Liver (tissue), 10 donors: ENCODE measurements at places on chromosomes 6 and 20.

DNA sequence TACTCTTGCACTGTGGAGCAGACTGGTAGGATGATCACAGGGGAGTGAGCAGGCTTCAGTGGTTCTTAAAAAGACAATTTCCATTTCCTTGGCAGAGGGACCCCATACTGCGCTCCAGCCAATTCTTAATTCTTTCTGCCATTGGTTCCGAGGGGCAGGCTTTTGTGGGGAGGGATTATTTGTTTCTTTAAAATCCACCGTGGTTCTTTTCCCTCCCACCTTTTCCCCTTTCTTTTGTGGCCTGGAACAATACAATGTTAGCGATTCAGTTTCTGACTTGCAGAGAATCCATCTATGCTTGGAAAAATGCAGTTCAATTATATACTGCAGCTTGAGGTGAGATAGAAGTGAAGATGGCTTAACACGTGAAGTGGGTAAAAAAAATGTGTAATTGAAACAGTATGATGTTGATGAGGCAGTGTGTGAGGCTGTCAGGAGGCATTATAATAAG, 379.0 kb upstream of the FLRT3 start:
- DNase-seq = no peak

GRCh38 chr20:63752411-63753101, 13.0 kb downstream of the SLC2A4RG start:
- no peak for DNase-seq

DNA sequence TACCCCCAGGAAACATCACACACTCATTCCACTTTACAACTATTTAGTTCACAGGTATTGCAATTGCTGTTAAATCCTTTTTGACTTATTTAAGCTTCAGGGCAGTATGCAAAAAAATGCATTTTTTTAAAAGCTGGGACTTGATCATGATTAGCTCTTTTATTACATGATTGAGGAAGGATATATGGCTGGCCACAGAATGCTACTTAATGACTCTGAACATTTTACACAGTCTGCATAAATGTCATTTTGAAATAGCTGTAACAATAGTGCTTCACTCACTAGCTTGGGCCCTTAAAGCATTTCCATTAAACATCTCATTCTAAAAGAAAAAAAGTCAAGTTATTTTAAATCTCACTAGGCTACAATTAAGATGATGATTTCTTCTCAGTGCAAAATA, 429.7 kb downstream of the FRK start:
- no peak for DNase-seq

- DNase-seq = peak; percentile 71
Measured at GRCh38 chr6:36724514-36725390, 27.1 kb downstream of the RAB44 start.

DNA sequence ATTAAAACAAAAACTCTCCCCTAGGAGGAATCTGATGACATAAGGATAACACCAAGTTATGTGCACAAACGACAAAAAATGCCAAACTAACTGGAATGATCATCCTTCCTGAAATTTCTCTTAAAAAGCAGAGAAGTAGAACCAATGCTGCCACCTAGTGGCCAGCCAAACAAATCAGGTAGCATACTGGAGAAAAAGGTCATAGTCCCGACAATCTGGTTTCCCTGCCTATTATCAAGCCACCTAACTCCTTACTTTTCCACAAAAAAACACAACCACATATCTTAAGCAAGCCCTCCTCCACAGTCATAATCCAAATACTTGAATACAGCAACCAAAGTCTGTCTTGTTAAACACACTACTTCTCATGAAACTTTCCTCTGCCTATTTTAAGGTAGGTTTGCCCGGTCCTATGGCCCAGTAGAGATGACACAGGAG, 5.3 kb downstream of the OARD1 start:
- DNase-seq = peak; percentile 81

DNA sequence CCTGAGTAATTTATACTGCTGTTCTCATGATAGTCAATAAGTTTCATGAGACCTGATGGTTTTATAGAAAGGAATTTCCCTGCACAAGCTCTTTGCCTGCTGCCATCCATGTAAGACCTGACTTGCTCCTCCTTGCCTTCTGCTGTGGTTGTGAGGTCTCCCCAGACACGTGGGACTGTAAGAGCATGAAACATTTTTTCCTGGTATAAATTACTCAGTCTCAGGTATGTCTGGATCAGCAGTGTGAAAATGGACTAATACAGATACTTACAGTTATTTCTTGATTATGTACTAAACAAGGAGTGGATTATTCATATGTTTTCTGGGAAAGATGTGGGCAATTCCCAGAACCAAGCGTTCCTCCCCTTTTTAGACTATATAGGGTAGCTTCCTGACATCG, 1.9 kb upstream of the TRIM38 start:
- no peak for DNase-seq

- DNase-seq = no peak
Measured at GRCh38 chr6:150243620-150244314, 100.9 kb downstream of the PPP1R14C start.

DNA sequence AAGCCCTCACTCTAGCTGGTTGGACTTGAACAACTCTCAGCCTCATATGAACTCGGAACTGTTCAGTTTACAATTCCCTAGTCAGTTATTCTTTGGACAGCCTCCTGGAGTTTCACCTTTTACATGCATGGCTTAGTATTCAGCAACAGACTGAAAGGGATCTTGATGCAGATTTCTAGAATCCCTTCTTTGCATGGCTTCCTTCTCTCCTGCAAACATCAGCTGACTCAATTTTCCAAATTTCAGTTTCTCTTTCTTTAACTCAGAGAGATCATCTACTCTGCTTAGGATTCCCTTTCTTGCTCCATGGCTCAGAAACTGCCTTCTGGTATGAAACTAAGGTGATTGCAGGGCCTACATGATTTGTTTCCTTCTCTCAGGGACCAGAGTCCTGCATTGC, 99.6 kb downstream of the CEP57L1 start:
- no peak for DNase-seq

DNA sequence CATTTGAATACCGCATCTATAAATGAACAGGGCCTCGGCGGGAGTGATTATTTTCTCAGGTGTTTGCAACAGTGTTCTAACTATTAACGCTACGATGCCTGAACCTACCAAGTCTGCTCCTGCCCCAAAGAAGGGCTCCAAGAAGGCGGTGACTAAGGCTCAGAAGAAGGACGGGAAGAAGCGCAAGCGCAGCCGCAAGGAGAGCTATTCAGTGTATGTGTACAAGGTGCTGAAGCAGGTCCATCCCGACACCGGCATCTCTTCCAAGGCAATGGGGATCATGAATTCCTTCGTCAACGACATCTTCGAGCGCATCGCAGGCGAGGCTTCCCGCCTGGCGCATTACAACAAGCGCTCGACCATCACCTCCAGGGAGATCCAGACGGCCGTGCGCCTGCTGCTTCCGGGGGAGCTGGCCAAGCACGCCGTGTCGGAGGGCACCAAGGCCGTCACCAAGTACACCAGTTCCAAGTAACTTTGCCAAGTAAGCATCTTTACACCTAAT, 70.9 kb downstream of the HFE start:
- peak; percentile 92 for DNase-seq

GRCh38 chr20:1062334-1063010, 55.9 kb upstream of the PSMF1 start:
- DNase-seq = no peak

DNA sequence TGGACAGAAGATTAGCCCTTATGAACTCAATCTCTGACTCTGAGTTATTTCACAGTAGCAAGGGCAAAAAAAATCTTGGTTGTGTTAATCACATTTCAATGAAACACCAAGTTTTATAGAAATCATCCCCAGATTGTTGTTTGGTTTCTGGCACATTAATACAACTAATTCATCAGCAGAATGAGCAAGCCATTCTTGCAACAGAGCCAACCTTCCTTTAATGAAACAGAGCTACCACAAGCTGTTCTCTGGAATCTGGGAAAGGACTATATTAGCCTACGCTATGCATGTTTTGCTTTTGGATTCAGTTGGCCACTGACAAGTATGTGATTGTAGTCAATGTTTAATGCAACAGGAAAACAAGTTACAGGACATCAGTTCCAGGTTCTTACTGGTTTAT, 13.8 kb upstream of the POPDC3 start:
- DNase-seq = no peak

DNA sequence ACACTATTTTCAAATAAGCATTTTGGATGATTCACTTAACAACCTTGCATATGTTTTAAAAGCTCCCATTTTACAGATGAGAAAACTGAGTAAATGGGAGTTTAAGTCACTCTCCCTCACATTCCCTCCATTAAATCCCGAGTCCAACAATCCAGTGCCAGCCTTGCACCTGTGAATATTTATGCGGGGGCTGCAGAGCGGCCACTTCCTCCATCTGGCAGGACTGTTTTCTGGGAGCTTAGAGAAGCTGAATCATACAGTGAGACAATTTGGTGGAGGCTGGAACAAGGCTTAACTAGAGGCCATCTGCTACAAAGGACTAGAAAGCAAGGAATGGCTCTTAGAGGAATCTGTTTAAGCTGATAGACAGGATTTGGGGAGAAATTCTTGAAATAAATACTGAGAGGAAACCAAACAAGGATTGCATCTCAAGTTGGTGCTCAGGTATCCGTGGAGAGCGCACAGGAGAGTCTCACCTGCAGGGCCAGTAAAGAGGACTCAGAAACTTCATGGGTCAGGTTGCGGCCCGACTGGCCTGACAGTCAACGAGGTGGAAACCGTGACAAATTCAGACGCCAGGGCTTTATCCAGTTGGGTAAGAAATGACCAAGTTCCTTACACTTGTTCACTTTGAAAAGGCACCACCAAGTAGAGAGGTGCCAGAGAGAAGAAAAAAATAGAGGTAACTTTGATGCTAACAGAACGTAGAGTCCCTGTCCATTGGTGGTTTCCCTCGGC, 478.5 kb downstream of the QKI start:
- DNase-seq = no peak

DNA sequence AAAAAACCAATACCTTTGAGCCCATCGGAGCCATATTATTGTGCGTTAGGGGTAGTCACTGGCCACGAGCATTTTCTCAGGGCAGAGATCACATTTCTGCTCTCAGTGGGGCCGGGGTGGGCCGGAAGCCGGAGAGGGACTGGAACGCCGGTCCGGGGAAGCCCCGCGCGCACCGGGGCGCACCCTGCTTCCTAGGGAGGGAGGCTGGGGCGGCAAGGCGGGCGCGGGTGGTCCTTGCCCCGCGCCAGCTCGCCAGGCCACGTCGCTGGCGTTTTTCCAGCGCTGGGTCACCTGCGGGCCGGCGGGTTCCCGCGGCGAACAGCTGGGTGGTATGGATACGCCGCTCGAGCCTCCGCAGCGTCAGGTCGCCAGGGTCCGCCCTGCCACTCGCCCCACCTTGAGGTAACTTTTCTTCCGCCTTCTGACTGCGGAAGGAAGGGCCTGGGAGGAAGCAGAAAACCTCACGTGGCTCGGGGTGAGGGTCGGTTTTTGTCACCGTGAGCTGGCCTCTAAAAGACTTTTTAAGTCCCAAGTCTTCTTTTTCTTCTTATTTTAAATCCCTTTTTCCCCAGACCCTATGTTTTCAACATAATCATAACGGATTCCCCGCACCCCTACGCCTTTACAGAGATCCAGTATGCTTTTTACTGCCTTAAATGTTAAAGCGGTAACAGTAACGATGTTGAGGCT, 2.7 kb upstream of the EEF1A1 start:
- DNase-seq = peak; percentile 75

GRCh38 chr6:168538892-168539811, 98.2 kb downstream of the SMOC2 start:
- no peak for DNase-seq

DNA sequence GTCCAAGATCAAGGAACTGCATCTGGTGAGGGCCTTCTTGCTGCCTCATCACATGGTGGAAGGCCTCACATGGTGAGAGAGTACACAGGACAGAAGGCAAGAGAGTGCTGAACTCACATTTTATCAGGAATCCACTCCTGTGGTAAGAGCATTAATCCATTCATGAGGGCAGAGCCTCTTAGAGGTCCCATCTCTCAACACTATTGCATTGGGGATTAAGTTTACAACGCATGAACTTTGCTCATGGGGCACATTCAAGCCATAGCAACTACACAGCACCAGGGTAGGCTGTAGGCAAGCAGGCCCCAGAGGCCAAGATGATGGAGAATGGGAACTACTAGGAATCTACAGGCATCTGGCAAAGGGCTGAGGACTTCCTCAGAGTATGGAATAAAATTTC, 10.0 kb upstream of the TGIF2 start:
- no peak for DNase-seq

DNA sequence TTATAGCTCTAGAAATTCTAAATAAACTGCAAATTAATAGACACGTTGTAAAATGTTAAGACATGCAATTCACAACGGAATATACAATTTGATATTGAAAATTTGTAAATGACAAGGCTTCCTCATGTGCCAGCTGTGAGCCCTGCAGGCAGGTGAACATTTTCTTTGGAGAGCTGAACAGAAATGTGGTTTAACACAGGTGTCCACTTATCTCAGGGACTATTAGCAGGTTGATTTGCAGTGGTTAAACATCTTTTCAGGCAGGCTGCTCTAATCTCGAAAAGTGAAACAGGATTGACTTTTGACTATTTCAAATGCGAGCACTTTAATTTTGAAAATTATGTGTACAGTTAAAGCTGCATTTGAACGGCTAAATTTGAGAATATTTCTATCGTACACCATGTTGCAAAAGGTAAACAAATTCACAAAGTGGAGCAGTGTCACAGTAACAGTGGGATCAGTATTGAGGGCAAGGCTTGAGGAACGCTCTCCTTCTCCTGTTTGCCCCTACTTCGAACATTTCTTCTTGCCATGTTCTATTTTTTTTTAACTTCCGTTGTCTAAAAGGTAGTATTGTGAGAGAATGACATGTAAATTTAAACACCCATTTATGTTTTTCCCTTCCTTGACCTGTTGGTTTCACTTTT, 210.8 kb downstream of the CDKAL1 start:
- no peak for DNase-seq

DNA sequence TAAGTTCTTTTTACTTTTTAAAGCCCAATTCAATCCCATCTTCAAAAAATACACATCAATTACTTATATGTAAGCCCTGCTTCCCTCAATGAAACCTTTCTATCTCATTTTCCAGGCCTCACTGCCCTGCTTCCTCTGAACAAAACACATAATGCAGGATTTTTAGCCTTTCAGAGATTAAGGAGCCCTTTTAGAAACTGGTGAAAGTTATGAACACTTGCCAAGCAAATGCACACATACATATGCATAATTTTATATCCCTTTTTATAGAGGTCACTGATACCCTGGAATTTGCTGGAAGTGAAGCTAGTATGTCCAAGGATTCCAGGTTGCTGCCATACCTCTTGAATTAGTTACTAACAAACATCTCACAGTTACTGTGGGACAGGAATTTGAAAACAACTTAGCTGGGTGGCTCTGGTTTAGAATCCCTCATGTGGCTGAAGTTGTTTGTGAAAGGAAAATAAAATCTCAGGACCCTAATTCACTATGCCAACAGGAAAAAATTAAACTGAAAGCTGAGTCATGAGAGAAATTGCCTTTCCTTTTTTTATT, 75.8 kb downstream of the UBE3D start:
- DNase-seq = no peak

GRCh38 chr6:124872361-124873065, 89.7 kb upstream of the RNF217 start:
- DNase-seq = no peak

DNA sequence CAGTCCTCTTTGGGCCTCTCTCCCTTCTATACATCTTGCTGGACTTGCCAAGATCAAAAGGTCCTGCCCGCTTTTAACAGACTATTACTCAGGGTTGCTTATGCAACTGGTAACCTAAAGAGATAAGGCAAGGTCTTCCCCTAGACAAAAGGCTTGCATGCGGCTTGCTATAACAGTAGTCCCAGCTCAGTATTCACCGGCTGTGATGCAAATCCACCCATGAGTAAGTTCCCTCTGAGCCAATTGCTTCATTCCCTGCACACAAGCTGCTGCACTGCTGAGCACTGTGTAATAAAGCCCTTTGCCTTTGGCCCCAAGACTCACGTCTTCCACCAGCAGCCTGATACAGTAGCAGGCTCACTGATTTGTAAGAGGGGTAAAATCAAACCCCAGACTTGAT, 363.8 kb downstream of the PRKN start:
- DNase-seq = no peak
